RCC 7860 (cell line): ENCODE measurements at places on chromosomes 16 and 17.

- no peak for DNase-seq
Observed at GRCh38 chr17:8458128-8458527, 22.4 kb downstream of the NDEL1 start.

DNA sequence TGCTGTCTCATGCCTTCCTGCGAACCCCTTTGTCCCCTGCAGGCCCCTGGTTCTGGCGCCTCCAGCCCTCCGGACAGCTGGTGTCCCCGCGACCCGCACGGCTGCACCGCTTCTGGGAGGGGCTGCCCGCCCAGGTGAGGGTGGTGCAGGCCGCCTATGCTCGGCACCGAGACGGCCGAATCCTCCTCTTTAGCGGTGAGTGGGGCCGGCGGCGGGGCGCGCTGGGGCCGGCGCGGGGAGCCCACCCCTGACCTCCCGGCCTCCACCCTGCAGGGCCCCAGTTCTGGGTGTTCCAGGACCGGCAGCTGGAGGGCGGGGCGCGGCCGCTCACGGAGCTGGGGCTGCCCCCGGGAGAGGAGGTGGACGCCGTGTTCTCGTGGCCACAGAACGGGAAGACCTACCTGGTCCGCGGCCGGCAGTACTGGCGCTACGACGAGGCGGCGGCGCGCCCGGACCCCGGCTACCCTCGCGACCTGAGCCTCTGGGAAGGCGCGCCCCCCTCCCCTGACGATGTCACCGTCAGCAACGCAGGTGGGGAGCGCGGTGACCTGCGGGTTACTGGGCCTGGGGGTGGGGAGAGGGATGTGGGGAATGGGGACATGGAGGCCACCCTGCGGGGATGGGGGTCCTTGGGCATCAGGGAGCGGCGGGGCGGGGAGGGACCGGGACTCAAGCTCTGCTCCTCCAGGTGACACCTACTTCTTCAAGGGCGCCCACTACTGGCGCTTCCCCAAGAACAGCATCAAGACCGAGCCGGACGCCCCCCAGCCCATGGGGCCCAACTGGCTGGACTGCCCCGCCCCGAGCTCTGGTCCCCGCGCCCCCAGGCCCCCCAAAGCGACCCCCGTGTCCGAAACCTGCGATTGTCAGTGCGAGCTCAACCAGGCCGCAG, 7.1 kb upstream of the IL32 start:
- DNase-seq: peak; percentile 15

DNA sequence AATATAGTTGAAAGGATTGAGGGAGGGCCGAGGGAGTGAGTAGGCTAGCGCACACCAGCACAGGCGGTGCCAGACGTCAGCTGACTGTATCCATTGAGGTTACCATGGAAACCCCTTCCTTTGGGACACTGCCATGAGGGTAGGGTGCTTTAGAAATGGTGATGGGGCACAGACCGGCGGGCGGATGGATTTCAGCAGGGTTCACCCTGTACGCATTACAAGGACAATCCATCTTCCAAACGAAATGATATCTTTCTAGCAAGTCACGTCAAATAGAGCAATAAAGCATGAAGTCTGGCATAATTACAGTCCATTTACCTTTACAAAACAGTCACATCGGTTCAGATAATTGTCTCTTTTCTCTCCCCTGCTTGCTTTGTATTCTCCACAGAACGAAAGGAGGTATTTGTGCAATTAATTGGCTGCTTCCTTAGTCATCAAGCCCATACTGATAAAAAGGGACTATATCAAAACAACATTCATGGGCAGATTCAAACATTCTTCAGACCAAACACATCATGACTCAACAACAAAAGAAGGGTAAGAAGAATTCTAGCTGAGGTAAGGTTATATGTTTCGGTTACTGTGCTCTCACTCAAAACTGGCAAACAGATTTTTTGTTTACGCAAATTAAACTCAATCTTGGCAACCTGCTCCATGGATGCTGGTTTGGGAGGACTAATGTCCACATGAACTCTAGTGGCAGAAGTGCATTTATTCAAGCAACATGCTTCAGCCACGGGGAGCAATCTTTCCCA, 140.6 kb downstream of the CDK5R1 start:
- no peak for DNase-seq

DNA sequence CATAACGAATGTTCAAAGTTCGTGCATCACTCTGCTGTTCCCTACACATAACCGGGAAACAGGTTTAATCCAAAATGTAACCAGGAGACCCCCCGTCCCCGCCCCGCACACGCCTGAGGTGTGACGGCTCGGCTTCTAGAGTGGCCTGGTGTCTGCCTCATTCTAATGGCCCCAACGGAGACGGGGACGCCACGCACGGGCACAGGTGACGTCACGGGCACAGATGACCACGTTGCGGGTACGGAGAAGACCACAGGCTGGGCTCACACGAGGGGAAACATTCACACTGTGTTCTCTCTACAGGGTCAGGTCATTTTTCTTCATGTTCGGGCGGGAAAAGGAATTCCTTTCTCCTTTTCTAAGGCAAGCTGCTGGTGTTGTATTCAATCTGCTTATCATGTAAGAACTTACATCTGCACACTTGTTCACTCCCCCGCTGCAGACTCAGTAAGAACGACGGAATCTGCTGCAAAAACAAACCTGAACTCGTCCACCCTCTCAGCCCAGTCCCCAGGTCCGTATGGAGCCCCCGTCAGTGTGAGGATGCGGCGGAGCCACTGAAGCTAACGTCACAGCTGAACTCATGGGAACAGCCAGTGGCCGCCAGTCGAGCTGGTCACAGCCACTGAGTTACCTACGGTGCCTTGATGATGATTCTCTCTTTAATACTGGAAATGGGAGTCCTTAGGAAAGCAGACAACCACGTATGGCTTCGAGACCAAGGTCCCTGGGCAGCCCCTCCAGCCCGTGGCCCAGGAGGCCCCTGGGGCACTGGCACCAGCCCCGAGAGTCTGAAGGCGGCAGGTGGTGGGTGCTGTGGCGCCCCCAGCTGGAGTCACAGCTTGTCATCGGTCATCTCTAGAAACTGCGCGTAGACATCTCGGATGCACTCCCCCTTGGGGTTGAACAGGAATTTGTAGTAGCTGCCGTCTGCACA, 32.9 kb downstream of the WDR45B start:
- no peak for DNase-seq

DNA sequence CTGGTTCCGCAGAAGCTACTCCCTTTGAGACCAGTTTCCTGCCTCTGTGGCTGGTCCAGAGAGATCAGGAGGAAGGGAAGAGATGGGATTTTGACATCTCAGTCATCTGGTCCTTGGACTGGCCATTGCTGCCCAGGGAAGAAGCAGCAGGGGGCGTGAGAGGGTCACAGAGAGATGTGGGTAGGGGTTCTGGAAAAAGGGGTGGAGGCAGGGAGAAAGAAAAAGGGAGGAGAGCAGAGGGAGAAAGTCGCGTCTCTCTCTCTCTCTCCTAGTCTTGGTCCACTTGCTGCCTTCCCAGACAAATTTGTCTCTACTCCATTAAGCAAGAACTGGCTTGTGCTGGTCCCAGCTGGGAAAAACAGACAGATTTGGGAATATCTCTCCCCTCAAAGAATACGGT, 4.4 kb downstream of the SHBG start:
- peak; percentile 4 for DNase-seq

DNA sequence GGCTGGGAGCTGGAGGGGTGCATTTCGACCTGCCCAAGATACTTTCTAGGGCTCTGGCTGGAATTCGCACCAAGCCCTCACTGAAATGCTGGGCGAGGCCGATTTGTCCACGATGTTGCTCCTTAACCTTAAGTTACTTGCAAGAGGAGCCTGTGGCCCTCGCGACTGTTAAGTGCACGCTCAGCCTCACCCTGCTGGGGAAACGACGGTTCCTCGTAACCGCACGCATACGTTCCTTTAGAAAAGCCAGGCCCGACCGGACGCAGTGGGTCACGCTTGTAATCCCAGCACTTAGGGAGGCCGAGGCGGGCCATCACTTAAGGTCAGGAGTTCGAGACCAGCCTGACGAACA, 607 bp upstream of the NCOR1 start:
- DNase-seq: peak; percentile 26

GRCh38 chr16:47999595-47999994, 156.2 kb downstream of the ABCC12 start:
- no peak for DNase-seq

DNA sequence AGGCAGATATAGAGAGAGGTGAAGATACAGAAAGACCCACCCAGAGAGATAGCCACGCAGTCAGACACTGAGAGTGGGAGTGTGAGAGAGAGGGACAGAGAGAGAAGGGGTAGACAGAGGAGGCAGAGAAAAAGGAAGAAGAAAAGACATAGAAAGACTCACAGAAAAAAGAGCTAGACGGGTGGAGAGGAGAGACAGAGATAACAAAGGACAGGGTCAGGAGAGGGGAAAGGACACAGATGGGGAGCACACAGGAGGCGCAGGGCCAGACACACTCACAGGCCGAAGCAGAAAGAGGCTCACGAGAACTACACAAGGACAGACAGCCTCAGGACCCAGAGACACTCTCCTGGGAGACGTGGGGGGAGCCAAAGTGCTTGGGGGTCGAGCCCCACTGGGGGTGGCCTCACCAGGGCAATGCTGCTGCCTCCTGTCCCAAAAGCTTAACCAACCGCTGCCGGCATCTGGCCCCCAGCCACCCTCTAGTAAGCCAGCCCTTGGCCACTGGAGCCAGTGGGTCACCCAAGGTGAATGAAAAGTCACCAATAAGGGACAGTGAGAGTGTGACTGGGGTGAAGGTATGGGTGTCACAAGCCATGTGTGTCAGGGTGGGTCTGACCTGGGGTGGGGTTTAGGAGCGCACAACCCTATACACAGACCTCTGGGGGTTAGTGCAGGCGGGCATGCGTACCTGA, 3.8 kb downstream of the ZNF385C start:
- DNase-seq: no peak

DNA sequence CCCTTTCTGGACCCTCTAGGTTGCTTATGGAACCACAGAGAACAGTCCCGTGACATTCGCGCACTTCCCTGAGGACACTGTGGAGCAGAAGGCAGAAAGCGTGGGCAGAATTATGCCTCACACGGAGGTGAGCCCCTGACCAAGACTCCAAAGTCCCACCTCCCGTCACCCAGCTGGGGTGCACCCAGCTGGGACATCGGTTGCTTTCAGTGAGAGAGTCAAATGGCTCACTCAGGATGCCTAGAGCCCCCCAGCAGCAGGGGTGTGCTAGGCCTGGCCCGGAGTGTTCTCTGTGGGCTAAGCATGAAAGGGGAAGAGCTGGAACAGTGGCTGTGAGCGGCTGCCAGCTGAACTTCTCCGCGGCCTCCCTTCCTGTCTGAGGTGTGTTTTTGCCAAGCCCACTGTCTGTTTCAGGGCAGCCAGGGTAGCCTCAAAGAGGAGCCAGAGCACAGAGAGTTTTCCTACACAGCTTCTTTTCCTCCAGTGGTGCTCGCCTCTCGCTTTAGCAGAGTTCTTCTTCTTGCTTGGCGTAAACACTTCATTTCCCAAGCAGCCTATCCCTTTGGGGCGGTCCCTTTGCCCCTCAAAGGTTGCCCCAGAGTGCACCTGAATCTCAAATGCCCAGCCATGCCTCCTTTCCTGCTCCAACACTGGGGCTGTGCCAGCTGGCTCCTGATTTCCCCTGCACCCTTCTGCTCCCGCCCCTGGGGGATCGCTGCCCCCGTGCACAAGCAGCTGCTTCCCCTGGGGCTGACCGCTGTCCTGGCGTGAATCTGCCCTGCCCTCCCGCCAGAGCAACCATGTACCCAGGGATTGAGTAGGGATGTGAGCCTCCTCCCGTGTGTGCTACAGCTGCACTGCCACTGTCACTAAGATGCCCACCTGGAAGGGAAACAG, 2.6 kb upstream of the CHAD start:
- no peak for DNase-seq

GRCh38 chr16:1912215-1912543, 6.0 kb downstream of the HS3ST6 start:
- no peak for DNase-seq

DNA sequence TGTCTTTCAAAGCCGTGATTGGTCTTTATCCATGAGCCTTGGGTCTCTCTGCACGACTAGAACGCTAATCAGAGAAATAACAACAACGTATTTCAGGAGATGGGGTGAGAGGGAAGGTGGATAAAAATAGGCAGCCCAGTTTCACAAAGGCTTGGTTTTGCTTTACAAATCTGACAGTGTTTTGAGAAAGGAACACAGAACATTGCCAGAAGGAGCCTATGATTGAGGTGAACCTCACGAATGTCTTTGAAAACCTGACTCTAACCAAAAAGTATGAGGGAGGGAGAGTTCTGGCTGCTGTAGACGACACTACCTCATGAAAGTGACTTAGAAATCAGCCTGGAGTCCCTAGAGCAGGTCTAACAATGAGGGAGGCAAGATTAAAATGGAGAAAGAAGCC, 38.0 kb upstream of the NOL11 start:
- no peak for DNase-seq

GRCh38 chr16:57245472-57246113, 534 bp downstream of the ARL2BP start:
- DNase-seq: no peak

- peak; percentile 81 for DNase-seq
Observed at GRCh38 chr17:13429201-13429600, 172.5 kb downstream of the HS3ST3A1 start.

DNA sequence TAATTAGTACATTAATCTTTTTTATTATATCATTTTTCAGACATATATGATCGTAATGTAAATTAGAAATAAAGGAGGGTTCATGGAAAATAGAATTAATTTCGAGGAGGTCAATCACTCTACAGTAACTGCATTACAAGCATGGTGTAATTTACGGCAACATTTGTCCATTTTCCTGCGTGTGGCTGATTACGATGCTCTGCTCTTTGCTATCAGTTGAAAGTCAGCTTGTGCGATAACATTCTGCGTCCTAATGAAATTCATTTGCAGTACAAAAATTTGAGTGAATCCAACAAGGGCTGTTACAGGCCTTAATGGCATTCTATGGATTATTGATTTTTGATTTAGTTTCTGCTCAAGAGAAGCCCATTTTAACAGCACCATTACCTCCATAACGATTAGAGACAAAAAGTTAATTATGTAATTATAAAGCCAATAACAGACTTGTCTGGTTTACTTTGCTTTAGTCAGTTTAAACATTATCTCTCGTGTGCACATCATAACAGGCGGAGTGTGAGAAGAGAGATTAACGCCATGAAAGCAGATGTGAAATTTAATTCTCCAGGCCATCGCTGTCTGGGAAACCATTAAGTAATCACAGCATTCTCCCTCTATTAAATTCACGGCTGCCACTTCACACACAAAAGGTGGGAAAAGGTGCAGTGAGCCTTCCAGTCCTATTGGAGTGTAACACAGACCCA, 256.4 kb upstream of the IRX3 start:
- no peak for DNase-seq

- DNase-seq: peak; percentile 51
Observed at GRCh38 chr16:5903153-5903552, 805.6 kb upstream of the EEF2KMT start.
